ENCODE measurements at places on chromosomes 5 and 9. TPM values are rescaled to one million over a fixed set of nuclear protein-coding genes. Genes with fewer than 3 reads are reported as not detected.

DNA sequence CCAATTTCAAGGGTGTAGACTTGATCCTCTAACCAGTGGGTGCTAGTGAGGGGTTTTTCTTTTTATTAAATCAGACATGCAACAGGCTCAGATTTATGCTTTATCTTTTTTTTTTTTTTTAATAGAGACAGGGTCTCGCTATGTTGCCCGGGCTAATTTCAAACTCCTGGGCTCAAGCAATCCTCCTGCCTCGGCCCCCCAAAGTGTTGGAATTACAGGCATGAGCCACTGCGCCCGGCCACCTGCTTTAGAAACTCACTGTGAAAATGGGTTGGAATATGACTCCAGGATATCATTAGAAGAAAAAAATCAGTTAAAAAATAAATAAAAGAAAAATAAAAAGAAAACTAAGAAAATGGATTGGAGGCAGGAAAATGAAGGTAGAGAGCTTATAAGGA is 50.7 kb downstream of the STOM start:
- no peak for DNase-seq

DNA sequence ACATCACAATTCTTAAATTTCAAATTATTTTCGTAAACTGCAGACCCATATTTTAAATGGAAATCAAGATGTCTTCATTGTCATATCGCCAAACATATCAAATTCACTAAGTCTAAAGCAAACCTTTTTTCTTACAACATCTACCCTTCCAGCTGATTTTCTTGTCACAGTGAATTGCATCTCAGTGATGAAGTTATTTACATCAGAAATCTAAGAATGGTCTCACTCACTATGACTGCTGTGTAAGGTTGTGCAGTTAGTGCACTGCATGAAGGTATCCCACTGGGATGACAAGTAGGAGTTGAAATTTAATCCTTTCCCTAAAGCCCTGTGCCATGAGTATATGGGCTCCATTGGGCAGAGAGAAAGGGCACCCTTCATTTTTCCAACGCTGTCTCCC is 399.4 kb upstream of the ITGA1 start:
- no peak for DNase-seq

DNA sequence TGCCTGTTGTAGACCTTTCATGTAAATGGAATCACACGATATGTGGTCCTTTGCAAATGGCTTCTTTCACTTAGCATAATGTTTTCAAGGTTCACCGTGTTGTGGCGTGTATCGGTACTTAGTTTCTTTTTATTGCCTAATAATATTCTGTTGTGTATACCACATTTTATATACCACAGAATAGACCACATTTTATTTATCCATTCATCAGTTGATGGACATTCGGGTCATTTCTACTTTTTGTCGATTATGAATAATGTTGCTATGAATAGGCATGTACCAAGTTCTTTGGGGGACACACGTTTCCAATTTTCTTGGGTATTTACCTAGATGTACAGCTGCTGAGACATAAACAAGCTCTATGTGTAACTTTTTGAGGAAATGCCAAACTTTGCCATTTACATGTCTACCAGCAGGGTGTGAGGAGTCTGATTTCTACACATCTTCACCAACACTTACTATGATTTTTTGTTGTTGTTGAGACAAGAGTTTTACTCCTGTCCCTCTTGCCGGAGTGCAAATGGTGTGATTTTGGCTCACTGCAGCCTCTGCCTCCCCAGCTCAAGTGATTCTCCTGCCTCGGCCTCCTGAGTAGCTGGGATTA is 144.7 kb downstream of the RGS3 start:
- DNase-seq, result no peak

The FOXD4L6 gene
- not detected for total RNA-seq

DNA sequence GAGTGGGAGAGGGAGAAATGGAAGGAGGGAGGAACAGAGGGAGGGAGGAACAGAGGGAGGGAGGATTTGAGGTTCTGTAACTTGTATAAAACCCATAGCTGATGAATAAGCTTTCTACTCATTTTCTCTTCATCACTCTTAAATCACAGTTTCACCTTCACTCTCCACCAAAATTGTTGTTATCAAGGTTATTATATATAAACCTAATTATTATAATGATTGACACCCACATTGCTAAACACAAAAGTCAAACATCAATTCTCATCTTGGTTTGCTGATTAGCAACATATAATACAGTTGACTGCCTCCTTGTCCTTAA is 229.0 kb upstream of the PAPPA start:
- no peak for DNase-seq

GRCh38 chr5:131706281-131706680 is 71.3 kb upstream of the RAPGEF6 start:
- DNase-seq, result no peak

GRCh38 chr9:78470216-78470615 is 173.3 kb downstream of the PSAT1 start:
- DNase-seq, result no peak

The MAP1B gene
- not detected for total RNA-seq

- no peak for DNase-seq
Measured at GRCh38 chr5:158600679-158601078, 499.0 kb downstream of the EBF1 start.

DNA sequence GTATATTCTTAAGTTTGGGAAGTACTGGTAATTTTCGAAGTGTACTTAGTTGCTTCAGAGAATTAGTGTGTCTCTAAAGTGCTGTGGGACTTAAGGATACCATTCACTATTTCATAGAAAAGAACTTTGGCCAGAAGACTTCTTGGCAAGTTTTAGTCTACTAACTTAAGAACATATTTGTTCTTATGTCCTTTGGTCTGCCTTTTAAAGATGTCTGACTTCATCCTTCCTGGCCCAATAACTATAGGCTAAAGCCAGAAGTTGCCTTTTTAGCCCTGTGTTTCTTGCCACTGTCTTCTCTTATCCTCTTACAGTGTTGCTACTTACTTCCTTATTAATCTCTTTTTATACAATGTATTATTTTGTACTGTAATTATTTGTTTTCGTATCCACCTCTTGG is 6.3 kb downstream of the RBM27 start:
- DNase-seq, result no peak

The DPM2 gene
- 47.0 TPM for total RNA-seq

GRCh38 chr9:61673664-61674381 is 484.0 kb downstream of the SPATA31A7 start:
- no peak for DNase-seq

The GABRA1 gene
- not detected for total RNA-seq

- DNase-seq, result no peak
Measured at GRCh38 chr5:20536341-20536740, 548.3 kb upstream of the CDH18 start.

The RABL6 gene
- 242 TPM for total RNA-seq

GRCh38 chr5:1755321-1755949 is 44.2 kb downstream of the MRPL36 start:
- no peak for DNase-seq

The GABRA6 gene
- total RNA-seq, result not detected

GRCh38 chr9:69818750-69819345 is 1.8 kb upstream of the CFAP95 start:
- no peak for DNase-seq

GRCh38 chr5:156913719-156914370 is 49.2 kb downstream of the TIMD4 start:
- DNase-seq, result no peak

The FREM1 gene
- under 0.01 TPM for total RNA-seq

All from HT-29 (cell line).